ENCODE measurements at places on chromosomes 2 and 18.

- DNase-seq: no peak
Observed at GRCh38 chr2:224986477-224986876, 55.8 kb downstream of the DOCK10 start.

- no peak for DNase-seq
Observed at GRCh38 chr18:79597176-79597830, 82.3 kb upstream of the CTDP1 start.

DNA sequence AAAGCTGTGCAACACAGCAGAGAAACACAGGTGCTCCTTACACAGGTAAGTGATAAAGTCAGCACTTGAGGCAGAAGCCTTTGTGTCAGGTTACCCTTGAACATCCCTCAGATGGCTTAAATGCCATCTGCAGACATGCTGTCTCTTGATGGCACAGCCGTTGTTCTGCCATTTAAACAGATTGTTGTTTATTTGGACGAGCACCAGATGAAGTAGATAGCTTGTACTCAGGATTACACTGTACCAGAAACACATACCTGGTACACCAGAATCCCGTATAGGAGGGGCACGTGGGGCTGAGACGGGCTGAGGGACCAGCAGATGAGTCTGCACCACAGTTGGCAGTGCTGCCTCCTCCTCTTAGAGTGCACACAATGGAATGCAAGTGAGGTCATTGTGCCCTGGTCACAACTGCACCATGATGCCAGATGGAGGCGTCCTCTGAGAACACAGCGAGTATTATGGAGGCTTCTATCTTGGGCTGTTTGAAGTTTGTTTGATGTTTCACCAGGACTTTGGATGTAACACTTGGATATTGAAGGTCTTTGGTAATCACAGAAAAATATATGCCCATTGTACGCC, 143.0 kb downstream of the TANC1 start:
- no peak for DNase-seq

DNA sequence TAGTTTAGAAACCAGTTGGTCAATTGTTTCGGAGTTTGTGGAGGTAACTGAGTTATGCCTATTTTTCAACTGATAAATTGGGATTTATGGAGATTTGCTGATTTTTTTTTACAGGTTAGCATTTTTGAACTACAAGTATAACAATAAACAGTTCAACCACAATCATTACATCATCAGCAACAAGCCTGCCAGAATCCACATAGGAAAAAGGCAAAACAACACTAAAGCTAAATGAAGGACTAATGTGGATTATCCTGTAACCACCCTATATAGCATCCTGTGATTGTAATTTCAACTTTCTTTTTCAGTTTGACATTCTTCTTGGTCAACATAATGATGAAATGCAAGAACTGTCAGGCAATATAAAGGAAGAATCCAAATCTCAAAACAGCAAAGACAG, 76.5 kb downstream of the CCDC102B start:
- DNase-seq: no peak

- peak; percentile 8 for DNase-seq
Observed at GRCh38 chr2:152573168-152573567, 144.1 kb downstream of the PRPF40A start.

DNA sequence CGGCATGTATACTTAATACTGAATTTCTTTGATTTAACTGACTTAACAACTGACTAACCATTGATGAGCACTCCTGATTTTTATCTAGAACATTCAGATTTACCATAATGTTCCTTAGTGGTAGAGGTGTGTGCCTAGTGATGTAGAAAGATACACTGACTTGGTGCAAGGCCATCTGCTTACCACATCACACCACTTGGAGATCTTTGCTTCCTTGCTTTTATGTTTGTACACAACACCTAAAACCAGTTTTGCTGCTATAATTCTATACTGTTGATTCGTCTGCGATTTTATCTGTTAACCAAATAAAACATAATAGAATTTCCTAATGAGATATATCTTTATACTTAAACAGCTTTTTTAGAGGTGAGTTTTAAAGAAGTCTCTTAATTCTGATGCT, 3.9 kb upstream of the FARP2 start:
- no peak for DNase-seq

DNA sequence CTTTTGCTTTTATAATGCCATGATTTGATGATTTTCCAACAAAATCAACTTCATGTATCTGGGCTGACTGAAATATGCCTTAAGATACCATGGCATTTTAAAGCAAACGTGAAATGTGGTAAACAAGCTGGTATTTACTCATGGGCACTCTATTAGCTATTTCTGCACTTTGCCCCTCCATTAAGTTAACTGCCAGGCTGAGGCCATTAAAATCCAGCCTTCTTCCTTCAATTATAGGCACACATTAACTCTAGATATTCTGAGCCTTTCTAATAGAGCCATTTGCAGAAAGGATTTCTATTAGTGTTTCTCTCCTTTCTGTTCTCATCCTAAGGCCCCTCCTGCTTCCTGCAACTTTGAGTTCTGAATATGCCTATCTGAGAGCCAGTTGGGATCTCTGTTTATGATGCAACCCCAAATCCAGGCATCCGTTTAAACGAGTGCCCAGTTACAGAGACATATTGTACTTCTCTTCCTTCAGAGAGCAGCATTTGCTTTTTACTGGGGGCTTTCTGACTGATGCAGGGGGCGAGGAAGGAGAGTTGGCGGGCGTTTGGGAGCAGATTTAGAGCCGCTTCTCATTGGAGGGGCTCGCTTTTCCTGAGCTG, 1.6 kb upstream of the KCNJ3 start:
- DNase-seq: no peak

DNA sequence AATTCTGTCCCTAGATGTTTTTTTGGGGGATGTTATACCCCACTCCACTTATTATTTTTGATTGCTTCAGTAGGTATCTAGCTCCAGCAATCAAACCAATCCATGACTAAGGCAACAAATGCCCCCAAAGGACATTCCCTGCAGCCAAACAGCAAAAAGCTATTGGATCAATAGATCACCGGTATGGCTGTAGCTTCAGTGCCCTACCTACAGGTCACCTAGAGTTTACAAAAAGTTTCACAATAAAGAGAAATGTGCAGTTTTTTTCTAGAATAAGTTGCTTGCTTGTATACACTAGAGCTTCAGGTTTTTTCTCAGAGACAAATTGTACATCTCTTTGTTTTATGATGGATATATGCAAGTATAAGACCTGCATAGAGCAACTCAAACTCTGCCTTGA, 27.7 kb downstream of the PDE11A start:
- DNase-seq: no peak

DNA sequence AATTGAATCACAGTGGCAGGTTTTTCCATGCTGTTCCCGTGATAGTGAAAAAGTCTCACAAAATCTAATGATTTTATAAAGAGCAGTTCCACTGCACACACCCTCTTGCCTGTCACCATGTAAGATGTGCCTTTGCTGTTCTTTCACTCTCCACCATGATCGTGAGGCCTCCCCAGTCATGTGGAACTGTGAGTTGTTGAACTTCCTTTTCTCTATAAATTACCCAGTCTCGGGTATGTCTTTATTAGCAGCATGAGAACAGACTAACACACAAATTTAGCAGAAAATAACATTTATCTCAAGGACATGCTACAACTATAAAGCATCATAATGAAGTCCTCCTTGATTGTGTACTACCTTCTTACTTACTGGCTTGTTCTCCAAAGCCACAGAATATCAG, 1526.0 kb downstream of the LRP1B start:
- no peak for DNase-seq

- no peak for DNase-seq
Observed at GRCh38 chr2:128233790-128234395, 84.8 kb downstream of the HS6ST1 start.

DNA sequence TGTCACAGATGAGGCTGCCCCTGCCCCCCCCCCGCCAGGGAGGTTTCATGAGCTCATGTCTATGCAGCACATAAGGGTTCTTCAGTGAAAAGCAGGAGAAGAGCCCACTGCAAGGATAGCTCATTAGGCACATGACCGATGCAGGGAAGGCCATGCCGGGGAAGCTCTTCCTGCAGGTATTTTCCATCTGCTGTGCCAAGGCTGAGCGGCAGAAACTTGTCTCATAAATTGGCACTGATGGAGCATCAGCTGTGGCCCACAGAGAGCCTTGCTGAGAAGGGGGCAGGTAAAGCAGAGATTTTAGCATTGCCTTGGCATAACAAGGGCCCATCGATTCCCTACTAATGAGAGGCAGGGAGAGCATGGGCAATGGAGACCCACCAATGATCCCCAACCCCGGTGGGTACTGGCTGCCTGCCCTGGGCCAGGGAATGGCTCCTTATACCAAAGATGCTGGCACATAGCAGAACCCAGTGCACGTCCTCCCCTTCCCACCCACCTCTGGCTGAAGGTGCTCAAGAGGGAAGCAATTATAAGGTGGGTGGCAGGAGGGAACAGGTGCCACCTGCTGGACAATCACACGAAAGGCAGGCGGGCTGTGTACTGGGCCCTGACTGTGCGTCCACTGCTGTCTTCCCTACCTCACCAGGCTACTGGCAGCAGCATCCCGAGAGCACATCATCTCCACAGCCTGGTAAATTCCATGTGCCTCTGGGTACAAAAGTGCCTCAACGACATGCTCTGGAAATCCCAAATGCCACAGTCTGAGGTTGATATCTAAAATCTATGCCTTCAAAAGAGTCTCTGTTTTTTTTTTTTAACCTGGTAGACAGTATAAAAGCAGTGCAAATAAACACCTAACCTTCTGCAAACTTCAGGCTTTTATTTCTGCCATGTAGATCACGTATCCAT, 41.4 kb downstream of the STEAP3 start:
- DNase-seq: no peak

DNA sequence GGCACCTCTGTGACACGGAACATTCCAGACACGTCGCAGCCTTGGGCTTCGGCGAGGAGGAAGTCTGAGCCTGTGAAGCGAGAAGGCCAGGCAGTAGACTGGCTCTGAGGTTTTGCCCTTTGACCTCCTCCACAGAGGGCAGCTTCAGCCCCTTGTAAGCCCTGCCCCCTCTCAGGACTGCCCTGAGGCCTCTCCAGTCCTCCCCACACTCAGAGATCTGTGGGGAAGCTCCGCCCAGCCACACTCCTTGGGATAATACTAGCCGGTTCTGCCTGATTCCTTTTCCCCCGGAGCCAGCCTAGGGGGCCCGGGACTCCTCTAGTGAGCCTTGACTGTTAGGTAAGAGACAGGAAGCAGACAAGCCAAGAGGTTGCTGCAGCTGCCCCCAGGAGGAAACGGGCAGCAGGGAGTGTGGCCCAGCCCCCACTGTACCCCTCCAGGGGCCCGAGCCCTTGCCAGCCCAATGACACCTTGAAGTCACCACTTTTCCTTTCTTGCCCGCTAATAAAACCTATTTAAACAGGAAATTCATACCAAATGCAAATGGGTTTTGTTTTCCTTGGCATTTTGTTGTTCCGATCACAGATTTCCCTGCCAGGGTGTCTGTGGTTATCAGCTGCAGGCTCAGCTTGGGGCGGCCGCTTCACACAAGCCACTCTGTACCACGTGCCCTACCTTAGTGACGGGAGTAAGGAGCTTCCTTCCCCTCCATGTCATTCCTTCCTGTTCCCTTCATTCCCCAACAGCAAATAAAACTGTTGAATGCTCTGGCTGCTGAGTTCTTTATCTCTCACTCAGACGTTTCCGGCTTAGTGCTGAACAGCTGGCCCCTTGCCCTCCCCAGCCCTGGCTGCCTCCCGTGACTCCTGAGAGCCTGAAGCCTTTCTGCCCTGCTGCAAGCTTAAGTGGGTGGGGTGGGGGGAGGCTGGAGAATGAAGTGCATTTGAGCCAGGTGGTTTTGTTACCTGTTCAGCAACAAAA, 124.7 kb downstream of the CABLES1 start:
- no peak for DNase-seq

GRCh38 chr2:100265226-100265625, 57.1 kb downstream of the LONRF2 start:
- no peak for DNase-seq

GRCh38 chr2:45765007-45765727, 113.7 kb downstream of the PRKCE start:
- no peak for DNase-seq

GRCh38 chr2:11861044-11861443, 114.6 kb downstream of the LPIN1 start:
- no peak for DNase-seq

DNA sequence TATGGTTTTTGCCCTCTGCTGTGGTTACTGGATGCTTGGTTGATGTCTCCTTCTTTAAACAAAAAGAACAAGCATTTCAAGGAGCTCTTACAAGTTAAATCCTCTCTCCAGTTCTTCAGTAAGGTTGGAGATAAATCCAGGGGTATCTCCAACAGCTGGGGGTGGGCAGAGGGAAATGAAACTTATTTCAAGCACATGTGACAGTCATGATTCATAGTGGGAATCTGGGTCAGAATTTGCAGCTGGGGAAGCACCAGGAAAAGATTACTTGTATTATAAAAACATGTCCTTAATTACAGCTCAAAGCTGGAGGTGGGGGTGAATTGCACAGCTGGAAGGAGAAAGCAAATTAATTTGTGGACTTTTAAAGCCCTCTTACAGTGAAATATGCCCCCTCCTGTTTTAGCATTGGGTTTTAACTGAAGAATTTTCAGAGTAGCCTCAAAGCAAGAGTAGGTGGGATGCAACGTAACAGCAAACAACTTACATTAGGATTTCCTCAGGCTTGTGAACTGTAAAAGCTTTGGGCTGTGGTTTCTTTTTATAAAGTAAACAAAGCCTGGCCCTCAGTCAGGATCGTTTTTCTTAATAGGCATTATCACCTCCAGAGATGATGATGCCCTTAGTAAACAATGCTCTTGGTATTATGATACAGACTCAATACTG, 596.4 kb downstream of the NYAP2 start:
- no peak for DNase-seq

DNA sequence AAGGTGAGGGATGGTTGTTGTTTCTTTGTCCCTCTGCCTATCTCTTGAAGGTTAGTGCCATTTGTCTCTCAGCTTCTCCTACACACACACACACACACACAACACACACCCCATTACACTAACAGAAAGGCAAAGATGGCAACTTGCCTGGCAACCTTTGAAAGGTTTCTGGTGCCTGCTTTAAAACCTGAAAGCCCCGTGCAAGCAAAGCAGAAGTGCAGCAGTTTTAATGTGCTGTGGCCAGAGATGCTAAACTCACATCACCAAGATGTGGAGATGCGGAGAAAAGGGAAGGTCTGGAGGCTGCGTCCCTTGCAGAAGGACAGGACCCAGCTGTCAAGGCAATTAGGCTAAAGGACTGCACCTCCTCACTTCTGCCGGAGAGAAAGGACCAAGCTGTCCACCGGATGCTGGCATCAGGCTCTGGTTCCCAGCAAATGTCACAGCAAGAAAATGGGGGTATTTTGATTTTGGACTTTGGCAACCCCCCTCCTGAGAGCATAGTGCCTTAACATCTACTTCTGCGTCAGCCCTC, 196.4 kb downstream of the ARL4C start:
- DNase-seq: no peak

GRCh38 chr18:58538604-58539386, 90.1 kb downstream of the ALPK2 start:
- no peak for DNase-seq

All from stimulated activated CD8-positive, alpha-beta memory T cell treated with anti-CD3 and anti-CD28 coated beads, Interleukin-12 subunit alpha, Interleukin-12 subunit beta, amount 100 ng/mL, for 1 hour (primary cell).